NCI-H187 (cell line): ENCODE measurements at places on chromosomes 11 and 22.

- DNase-seq, result no peak
These were observed 14.7 kb downstream of the LUZP2 start for GRCh38 chr11:24511511-24511910.

GRCh38 chr22:48828688-48829087 is 999.0 kb downstream of the BRD1 start:
- DNase-seq, result no peak

DNA sequence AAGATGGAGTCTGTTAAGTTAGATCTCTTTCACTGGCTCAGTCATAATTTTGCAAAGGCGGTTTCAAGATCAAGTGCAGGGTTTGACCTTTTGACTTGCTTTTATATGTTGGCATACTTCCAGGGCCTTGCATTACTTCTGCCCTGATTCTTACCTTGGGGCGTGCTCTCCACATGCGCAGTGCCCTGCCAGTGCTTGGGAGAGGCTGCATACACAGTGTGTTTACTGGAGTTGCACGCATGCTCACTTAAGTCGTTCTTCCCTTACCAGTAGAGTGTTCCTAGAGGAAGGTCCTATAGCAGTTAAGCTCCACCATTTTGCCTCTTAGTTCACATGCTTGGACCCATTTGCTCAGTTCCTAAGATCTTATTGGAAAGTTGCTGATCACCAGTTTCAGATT is 21.0 kb upstream of the TMEM123 start:
- no peak for DNase-seq

GRCh38 chr11:6705905-6706535 is 22.9 kb upstream of the MRPL17 start:
- DNase-seq, result peak; percentile 9

DNA sequence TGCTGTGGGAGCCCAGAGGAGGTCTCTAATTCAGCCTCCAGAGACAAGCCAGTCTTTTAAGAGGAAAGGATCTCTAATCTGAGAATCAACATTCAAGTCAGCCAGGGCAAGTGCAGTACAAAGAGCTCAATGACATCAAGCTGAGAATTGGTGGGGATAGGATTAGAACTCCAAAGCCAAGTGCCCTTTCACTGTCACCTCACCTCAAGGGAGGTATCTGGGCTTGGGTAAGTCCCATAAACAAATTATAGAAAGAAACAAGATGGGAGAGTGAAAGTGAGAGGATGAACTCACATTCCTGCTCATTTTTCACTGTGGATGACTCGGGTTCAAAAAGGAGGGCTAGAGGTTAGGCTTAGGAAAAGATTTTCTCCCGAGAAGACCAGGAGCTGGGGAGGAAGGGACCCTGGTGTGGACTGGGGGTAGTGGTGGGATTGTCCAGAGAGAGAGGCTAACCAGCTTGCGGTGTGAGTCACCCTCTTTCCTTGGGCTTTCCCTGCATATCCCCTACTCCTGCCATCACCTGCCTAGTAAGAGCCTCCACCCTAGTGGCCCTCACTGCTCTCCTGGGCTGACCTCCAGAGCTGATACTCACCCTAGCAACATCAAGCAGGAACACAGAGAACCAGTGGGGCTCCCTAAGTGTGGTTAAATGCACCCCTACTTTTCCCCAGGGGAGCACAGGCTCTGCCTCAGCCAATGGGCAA is 70.4 kb downstream of the RRM1 start:
- DNase-seq, result no peak

DNA sequence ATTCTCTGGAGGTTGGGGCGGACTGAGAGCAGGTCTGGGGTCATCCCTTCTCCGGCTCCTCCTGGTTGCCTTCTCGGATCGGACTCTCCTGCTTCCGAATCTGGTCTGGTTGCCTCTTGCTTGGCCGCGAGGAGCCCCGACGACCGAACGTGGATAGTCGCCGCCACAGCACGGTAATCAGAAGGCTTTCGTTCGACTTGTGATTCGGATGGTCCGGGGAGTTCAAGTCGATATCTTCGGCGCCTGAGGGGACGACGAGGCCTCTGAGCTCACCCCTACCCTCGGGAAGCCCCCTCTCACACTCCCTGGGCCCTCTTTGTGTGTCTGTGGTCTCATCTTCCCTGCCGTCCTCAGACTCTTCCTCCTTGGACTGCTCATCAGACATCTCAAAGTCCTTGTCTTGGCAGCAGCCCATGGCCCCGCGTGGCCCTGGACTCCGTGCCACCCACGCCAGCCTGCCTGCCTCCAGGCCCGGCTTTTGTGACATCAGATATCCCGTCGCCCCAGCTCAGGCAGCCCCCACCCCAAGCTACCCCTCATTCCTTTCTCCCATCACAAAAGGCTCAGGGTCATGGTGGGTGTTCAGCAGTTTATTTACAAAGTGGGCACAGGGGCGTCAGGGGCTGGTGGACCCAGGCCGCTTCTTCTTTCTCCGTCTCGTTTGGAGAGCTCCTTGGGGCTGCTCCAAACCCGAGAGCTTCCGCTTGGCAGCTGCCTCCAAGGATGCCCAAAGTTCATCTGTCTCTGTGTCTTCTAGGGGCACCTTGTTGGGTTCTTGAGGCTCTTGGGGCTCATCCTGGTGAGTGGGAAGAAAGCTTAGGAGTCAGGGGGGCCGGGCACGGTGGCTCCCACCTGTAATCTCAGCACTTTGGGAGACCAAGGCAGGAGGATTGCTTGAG is at the start of gene TEX54:
TEX54 (minus strand) TSS at position 506 of the 899 bp plus-strand sequence.
- DNase-seq, result no peak

DNA sequence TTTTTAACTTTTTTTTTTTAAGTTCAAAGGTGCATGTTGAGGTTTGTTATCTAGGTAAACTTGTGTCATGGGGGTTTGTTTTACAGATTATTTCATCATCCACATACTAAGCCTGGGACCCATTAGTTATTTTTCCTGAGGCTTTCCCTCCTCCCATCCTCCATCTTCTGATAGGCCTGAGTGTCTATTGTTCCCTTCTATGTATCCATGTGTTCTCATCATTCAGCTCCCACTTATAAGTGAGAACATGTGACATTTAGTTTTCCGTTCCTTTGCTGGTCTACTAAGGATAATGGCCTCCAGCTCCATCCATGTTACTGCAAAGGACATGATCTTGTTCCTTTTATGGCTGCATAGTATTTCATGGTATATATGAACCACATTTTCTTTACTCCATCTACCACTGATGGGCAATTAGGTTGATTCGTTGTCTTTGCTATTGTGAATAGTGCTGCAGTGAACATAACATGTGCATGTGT is 14.4 kb downstream of the DEUP1 start:
- no peak for DNase-seq

DNA sequence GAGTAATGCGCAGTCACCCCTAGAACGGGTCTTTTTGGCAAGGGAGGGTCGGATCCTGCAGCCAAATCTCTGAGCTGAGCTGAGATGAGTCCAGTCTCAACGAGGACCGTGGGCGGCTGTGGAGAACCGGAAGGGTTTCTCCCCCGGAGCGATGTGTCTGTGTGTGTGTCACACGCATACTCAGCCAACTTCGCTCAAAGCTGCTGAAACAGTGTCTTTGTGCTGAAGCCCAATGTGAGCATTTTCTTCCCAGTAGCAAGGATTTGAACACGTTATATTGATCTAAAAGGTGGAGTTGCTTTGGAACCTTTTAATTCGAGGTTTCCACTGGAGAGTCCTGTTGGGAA is 1.4 kb upstream of the CELSR1 start:
- DNase-seq, result no peak

DNA sequence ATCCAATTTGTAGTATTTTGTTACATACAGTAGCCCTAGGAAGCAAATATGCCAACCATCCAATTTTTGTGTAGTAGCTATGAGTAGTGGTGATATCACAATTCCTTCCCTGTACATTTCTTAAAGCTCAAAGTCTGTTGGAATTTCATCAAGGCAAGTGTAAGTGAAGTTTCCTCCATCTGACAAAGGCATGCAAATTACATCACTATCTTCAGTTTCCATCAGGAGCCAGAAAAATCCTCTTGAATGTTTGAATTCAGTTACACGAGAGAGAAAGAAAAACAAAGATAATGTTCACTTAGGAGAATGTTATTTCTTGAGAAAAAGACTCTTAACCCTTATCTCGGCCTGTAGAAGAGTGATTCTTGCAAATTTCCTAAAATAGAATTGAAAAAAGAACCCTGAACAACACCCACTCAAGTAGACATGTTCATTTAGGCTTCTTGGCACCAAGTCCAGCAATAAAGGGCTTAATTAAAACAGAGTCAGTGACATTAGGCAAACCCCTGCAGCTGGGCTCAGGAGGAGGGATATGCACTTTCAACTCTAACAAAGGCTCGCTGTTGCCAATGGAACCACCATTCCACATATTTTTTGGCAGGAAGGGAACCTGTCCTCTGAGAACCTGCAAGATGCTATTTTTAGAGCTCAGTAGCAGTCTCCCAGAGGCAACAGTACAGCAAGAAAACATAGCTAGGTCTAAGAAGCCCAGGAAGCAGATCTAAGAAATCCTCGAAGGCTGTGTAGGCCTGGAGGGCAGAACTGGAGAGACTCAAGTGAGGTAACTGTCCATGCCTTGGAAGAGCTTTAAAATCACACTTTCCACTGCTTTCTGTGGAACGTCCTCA is 144.6 kb downstream of the CCDC81 start:
- DNase-seq, result no peak

DNA sequence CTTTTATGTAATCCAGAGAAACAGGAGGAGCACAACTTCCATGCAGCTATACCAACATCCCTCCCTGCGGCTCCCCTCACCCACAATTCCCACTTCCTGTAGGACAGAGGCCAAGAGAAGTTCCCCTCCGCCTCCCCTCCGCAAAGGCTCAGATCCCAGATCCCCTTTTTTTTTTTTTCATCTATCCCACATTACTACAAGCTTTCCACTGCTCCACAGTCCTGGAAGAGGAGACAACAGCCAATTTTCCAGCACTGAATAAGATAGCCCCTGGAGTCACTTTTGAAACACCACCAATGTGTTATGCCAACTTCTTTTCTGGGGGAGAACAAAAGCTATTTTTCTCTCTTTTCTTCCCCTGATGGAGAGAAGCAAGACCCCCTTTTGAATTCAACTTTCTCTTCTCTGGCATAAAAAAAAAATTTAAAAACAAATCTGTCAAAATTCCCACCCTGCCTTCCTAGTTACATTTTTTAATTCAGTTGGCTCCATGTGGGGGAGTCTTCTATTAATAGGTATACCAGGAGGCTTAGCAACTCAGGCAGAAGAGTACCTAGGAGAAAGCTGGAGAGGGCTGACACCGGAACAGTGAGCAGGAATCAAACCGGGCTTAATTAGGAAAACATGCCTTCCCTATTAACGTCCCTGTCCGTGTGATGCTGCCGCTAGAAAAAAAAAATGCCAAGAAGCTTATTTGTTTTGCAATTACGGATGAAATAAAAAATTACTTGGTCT is 543.4 kb downstream of the BUD13 start:
- no peak for DNase-seq

DNA sequence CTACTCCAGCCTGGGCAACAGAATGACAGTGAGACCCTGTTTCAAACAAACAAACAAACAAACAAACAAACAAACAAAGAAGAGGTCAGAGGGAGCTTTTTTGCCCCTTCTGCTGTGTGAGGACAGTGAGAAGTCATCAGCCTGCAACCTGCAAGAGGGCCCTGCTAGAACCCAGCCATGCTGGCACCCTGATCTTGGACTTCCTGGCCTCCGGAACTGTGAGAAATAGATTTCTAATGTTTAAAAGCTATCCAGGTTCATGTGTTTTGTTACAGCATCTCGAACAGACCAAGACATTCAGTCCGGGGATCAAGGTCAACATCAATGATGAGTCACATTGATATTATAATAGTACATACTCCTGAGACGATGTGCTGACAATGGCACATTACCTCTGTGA is 41.4 kb upstream of the GRAMD1B start:
- no peak for DNase-seq

DNA sequence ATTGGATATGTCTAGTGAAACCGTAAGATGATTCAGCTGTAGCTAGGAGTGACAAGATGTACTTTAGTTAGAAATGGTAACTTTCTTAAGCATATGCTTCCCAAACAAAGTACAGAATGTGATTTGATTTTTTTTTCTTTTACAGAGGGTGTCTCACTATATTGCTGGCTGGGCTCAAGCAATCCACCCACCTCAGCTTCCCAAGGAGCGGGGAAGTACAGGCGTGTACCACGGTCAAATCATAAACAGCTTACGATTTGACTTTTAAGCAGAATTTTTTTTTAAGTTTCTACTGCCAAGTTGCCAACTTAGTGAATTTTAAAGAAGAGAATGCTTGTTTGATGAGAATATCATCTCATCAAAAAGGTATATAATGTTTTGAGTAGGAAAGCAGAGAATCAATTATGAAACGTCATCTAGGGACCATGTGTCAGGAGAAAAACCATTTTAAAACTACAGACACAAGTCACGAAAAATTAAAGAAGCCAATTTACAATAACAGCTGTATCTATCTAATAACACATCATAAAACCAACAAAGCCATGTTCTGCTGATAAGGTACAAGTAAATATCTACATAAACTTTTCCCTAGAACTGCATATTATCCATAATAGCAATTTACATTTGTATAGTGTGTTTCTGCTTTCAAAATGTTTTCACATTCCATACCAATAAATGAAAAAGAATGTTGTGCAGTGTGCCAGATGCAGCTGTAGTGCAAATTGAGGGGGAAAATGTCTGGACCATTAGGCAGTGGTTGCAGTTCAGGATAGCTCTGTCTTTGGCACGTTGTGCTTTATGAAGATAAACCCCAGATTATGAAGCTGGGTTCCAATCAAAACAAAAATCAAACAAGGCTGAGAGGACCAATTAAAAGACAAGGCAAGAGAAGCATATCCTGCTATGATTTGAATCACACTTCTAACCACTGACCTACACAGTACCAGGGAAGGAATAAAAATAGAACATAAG is 33.7 kb upstream of the USP47 start:
- no peak for DNase-seq

DNA sequence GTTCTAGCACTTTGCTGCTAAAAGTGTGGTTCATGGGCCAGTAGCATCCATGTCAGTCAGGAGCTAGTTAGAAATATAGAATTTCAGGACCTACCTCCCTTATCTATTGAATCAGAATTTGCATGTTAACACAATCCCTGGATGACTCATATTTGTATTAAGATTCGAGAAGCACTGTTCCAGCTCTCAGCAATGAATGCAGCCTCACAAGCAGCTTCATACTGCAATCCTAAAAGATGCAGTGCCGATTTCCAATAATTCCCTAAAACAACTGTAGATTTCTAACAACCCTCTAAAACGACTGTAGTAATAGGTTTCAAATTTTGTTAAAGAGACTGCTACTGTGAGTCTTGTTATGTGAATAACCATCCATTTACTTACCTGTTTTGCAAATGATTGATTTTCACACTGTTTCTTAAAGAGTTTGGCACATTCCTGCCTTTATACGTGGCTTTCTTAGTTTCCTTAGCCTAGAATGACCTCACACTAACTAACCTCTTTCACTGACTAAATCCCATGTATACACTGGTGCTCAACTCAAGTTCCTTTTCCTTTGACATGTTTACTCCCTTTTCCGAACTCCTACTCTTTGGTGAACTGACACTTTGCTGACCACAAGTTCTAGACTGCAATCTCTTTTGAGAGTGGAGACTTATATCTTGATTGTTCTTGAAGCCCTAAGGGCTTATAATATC is 511.8 kb downstream of the METTL15 start:
- no peak for DNase-seq

- no peak for DNase-seq
These were observed 1.7 kb upstream of the OR52K1 start for GRCh38 chr11:4480577-4481239.

- no peak for DNase-seq
These were observed 61.9 kb downstream of the BMAL1 start for GRCh38 chr11:13339195-13340153.
